Activated CD4-positive, alpha-beta T cell treated with anti-CD3 and anti-CD28 coated beads, Interleukin-2, Interleukin-4, amounts not matched to agents 100 ng/mL and 50 ng/mL, durations not matched to agents 16 hours and 8 hours (primary cell): ENCODE measurements at places on chromosomes 13 and 19.

DNA sequence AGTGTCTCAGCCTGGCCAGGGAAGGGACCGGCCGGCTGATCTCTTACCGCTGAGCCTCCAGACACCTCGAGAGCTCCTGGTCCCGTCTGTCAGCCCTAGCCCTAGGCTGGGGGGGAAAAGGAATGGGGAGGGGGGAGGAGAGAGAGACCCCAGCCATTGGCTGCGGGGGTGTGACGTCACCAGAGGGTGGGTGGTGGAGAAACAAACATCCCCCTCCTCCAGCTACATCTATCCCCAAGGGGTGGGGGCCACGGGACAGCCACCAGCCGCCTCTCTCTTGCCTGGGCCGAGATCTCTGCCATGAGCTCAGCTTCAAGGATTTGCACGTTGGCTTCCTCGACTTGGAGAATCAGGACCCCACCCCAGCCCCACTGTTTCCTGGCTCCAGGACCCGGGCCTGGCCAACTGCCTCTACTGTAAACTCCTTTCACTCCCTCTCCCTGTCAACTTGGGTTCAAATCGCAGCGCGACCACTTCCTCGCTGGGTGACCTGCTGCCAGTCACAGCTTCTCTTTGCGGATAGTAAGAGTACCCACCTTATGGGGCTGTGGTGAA lies at the start of gene PRX:
TSS of gene PRX (minus strand) at position 88 of the 555 bp plus-strand sequence. CDS start 5,446 bp downstream, outside the sequence.
- DNase-seq, result no peak

GRCh38 chr13:35855531-35856019 lies 275.6 kb downstream of the DCLK1 start:
- peak; percentile 11 for DNase-seq

GRCh38 chr19:639253-640160 lies at the start of gene FGF22:
TSS of gene FGF22 (plus strand) at chr19:639879. CDS start at chr19:639926, 47 bp downstream.
- DNase-seq, result peak; percentile 92

- DNase-seq, result no peak
Observed at GRCh38 chr13:45242070-45242469, 41.2 kb upstream of the KCTD4 start.

GRCh38 chr13:20869540-20869939 lies 33.0 kb downstream of the XPO4 start:
- DNase-seq, result no peak
